GM23248 (cell line): ENCODE measurements at places on chromosomes 13 and 19. TPM values are rescaled to one million over a fixed set of nuclear protein-coding genes. Genes with fewer than 3 reads are reported as not detected.

DNA sequence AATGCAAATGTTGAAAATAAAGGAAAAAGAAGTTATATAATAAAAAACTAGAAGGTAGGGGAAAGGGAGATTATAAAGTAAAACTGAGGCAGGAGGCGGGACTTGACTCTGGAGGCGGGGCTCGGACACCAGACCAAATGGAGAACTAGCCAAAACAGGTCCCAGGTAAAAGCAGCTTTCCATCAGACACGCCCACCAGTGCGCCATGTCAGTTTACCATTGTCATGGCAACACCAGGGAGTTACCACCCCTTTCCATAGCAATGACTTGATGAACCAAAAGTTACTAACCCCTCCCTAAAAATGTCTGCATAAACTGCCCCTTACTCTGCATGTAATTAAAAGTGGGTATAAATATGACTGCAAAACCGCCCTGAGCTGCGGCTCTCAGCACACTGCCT lies 70.9 kb downstream of the PEPD start:
- peaks cover 8% of the 10 kb centered on the region; the same call in 1 of the 2 replicates for H3K4me1 ChIP-seq
- no peaks in the 10 kb centered on the region for H3K27me3 ChIP-seq
- DNase-seq = no peak

Gene CTXN1
- polyA plus RNA-seq = 3.3 and 3.4 TPM in 2 replicates

- H3K27me3 ChIP-seq = peaks cover 4% of the 10 kb centered on the region; the same call in 1 of the 2 replicates
- no peak for DNase-seq
- no peaks in the 10 kb centered on the region for H3K4me1 ChIP-seq
- no peak overlapping the region for H3K27ac ChIP-seq
- H3K4me3 ChIP-seq = no peak overlapping the region
These were observed 190.5 kb downstream of the NDFIP2 start for GRCh38 chr13:79671420-79671819.

GRCh38 chr19:39679791-39680168 lies 24.1 kb downstream of the LGALS16 start:
- no peak overlapping the region for H3K27ac ChIP-seq
- no peak for DNase-seq
- no peaks in the 10 kb centered on the region for H3K36me3 ChIP-seq
- no peak overlapping the region for H3K4me3 ChIP-seq

Gene POSTN
- 233 and 237 TPM in 2 replicates for polyA plus RNA-seq

DNA sequence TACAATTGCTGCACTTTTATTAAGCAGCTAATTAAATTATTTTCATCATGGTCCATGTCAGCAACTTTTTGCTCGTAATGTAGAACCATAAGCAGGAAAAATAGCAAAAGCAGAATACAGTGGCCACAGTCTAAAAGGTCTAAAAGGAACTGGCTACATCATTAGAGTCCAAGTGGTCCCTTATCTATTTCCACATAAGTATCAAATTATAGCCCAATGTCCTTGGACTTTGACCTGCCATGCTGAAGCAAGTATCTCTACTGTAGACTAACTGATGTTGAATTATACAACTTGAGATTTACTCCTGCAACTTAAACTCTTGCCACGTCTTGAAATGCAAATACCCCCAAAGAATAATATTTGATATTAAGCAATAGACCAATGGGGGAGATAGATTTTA lies 68.8 kb downstream of the OXGR1 start:
- H3K36me3 ChIP-seq = no peaks in the 10 kb centered on the region
- H3K4me3 ChIP-seq = no peak overlapping the region
- H3K27ac ChIP-seq = no peak overlapping the region
- no peaks in the 10 kb centered on the region for H3K4me1 ChIP-seq
- H3K27me3 ChIP-seq = no peaks in the 10 kb centered on the region
- DNase-seq = no peak

DNA sequence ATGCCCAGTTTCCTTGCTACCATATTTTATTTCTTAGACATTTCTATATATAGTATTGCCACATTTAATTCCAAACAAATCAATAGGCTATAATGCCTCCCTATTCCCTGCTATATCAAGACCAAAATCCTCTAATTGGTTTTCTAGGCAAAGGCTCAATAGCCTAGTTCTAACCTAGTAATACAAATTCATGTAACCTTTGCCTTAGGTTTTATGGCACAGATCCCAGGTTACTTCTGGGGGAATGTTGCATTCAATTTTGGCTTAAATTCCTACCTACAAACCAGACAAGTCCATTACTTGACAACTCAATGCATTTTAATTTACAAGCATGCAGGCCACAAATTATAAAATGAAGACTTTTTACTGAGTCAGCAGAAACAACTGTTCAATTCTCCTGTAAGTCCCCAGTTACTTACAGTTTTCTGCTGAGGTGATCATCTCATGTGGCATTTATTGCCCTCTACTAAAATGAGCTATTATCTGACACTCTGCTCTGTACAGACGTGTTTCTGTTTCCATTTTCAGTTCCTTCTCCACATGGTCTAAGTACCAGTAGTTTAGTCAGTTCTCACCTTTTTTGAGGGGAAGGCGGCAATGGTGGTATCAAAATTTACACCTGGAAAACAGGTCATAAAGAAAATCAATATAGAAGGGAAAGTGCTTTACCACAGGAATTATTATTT lies 11.7 kb downstream of the KCNRG start:
- no peaks in the 10 kb centered on the region for H3K27me3 ChIP-seq
- H3K36me3 ChIP-seq = peaks cover 3% of the 10 kb centered on the region
- H3K4me1 ChIP-seq = no peaks in the 10 kb centered on the region
- DNase-seq = no peak
- H3K27ac ChIP-seq = no peak overlapping the region

Gene GPR12
- not detected in 2 replicates for polyA plus RNA-seq

GRCh38 chr13:100565286-100565685 lies 23.3 kb downstream of the GGACT start:
- H3K27ac ChIP-seq = no peak overlapping the region
- H3K36me3 ChIP-seq = no peaks in the 10 kb centered on the region
- H3K4me3 ChIP-seq = no peak overlapping the region
- no peak for DNase-seq

DNA sequence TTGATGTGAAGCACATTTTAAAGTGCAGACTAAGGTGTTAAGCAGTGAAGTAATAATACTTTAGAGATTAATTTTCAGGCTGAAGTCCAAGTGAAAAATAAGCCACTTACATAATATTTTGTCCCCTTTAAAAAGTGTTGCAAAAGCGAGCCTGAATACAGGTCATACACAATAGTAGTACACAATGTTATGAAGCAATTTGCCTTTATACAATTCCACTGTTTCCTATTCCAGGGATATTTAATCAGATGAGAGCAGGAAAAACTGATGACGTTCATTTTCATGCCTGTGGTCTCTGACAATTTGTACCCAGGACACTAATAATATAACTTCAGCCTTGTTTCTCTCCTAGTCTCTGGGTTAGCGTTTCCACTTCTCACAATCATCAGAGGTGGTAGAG lies 916.7 kb downstream of the PCDH9 start:
- no peak overlapping the region for H3K27ac ChIP-seq
- H3K4me1 ChIP-seq = no peaks in the 10 kb centered on the region
- H3K4me3 ChIP-seq = no peak overlapping the region

DNA sequence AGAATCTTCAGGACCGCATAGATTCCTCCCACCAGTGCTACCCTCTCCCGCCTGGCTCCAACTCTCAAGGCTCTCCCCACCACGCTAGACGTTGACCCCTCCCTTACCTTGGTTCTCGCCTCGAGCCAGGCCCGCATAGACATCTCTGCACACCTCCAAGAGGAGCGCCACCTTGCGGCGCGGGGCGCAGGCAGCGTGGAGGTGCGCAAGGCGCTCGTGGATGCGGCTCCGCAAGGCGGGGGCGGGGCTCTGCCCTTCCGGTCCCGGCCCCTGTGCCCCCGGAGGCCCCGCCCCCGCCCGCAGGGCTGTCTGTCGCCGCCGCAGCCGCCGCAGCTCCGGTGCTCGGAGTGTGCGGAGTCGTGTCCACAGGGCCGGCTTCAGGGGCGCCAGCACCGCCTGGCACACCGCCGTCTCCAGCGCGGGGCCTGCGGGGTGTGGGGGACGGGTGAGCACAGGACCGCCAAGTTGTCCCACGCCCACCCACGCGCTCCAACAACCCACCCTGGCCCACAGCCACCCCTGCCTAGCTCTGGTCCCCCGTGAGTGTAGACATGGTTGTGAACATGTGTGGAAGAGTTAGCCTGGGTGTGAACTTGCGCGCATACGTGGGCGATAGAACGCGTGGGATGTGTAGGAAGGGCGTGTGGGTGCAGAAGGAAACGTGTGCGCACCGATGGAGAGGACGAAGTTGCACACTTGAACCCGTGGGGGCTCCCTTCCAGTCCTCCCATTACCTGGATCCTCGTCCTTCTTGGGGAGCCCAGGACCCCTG lies 8.1 kb downstream of the RINL start:
- DNase-seq = peak; percentile 77
- no peak overlapping the region for H3K27ac ChIP-seq
- H3K4me3 ChIP-seq = peak overlapping the region; percentile 65
- H3K4me1 ChIP-seq = no peaks in the 10 kb centered on the region
- H3K36me3 ChIP-seq = no peaks in the 10 kb centered on the region
- no peaks in the 10 kb centered on the region for H3K27me3 ChIP-seq

DNA sequence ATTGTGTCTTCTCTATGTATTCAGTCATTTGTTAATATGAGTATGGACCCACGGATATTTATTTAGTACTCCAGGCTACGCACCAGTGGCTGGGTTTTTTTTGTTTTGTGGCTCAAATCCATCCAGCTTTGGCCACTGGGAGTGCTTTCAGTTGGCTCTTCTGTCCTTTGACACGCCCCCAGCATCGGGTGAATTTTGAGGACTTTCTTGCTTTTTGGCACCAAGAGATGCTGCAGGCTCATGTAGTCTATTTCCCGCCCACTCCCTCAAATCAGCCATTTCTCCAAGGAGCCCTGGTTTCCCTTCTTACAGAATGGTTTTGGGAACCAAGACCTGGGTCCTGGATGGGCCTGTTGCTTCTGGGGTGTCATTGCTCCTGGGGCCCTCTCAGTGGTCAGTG lies 55.8 kb downstream of the SMARCA4 start:
- no peak overlapping the region for H3K4me3 ChIP-seq
- H3K4me1 ChIP-seq = no peaks in the 10 kb centered on the region
- H3K27ac ChIP-seq = no peak overlapping the region
- peaks cover 4% of the 10 kb centered on the region; the same call in 1 of the 2 replicates for H3K36me3 ChIP-seq

GRCh38 chr13:98801626-98802418 lies 49.4 kb upstream of the SLC15A1 start:
- no peaks in the 10 kb centered on the region for H3K36me3 ChIP-seq
- no peak overlapping the region for H3K4me3 ChIP-seq
- H3K27ac ChIP-seq = no peak overlapping the region

- H3K36me3 ChIP-seq = no peaks in the 10 kb centered on the region
- H3K4me1 ChIP-seq = no peaks in the 10 kb centered on the region
- H3K27me3 ChIP-seq = 0 out of 2 replicates have a peak, but pooled peaks cover 6% of the 10 kb centered on the region
- H3K27ac ChIP-seq = no peak overlapping the region
- no peak for DNase-seq
These were observed 193.5 kb downstream of the TEX29 start for GRCh38 chr13:111513766-111514609.

GRCh38 chr19:49635530-49636232 lies 4.3 kb downstream of the RRAS start:
- H3K4me1 ChIP-seq = peaks cover 4% of the 10 kb centered on the region
- no peak overlapping the region for H3K27ac ChIP-seq
- H3K27me3 ChIP-seq = no peaks in the 10 kb centered on the region
- no peak overlapping the region for H3K4me3 ChIP-seq

GRCh38 chr13:50078895-50079654 lies 63.8 kb downstream of the KCNRG start:
- H3K4me1 ChIP-seq = peaks cover 47% of the 10 kb centered on the region
- no peaks in the 10 kb centered on the region for H3K36me3 ChIP-seq
- no peaks in the 10 kb centered on the region for H3K27me3 ChIP-seq

Gene CLIP3
- polyA plus RNA-seq = 48.2 and 49.0 TPM in 2 replicates

- H3K36me3 ChIP-seq = no peaks in the 10 kb centered on the region
- H3K27me3 ChIP-seq = peaks cover 24% of the 10 kb centered on the region
- H3K4me1 ChIP-seq = no peaks in the 10 kb centered on the region
- no peak overlapping the region for H3K27ac ChIP-seq
- H3K4me3 ChIP-seq = no peak overlapping the region
These were observed 18.8 kb downstream of the HPN start for GRCh38 chr19:35060160-35060855.

GRCh38 chr13:40993987-40994386 lies 25.1 kb downstream of the ELF1 start:
- no peak overlapping the region for H3K4me3 ChIP-seq
- no peaks in the 10 kb centered on the region for H3K27me3 ChIP-seq
- DNase-seq = no peak
- no peak overlapping the region for H3K27ac ChIP-seq
- H3K36me3 ChIP-seq = no peaks in the 10 kb centered on the region
- H3K4me1 ChIP-seq = no peaks in the 10 kb centered on the region

- H3K27me3 ChIP-seq = no peaks in the 10 kb centered on the region
- DNase-seq = peak; percentile 80
- no peak overlapping the region for H3K4me3 ChIP-seq
- peak overlapping the region; percentile 22 for H3K27ac ChIP-seq
- H3K4me1 ChIP-seq = peaks cover 66% of the 10 kb centered on the region
- no peaks in the 10 kb centered on the region for H3K36me3 ChIP-seq
These were observed 274.1 kb upstream of the EDNRB start for GRCh38 chr13:78192716-78193115.

GRCh38 chr13:60226507-60226906 lies 62.8 kb upstream of the DIAPH3 start:
- no peak overlapping the region for H3K27ac ChIP-seq
- no peak overlapping the region for H3K4me3 ChIP-seq
- H3K36me3 ChIP-seq = no peaks in the 10 kb centered on the region
- peaks cover 8% of the 10 kb centered on the region; the same call in 1 of the 2 replicates for H3K4me1 ChIP-seq
- H3K27me3 ChIP-seq = peaks cover 13% of the 10 kb centered on the region; the same call in 1 of the 2 replicates
- DNase-seq = peak; percentile 34

Gene GSX1
- not detected in 2 replicates for polyA plus RNA-seq

GRCh38 chr19:17339088-17339741 lies 1.9 kb downstream of the GTPBP3 start:
- H3K4me3 ChIP-seq = no peak overlapping the region
- no peaks in the 10 kb centered on the region for H3K36me3 ChIP-seq
- DNase-seq = no peak
- H3K4me1 ChIP-seq = peaks cover 7% of the 10 kb centered on the region; the same call in 1 of the 2 replicates

Gene POU2F2
- 3.0 and 4.6 TPM in 2 replicates for polyA plus RNA-seq

GRCh38 chr13:38361542-38362262 lies 12.1 kb downstream of the UFM1 start:
- peaks cover 47% of the 10 kb centered on the region for H3K36me3 ChIP-seq
- H3K4me3 ChIP-seq = no peak overlapping the region
- peaks cover 8% of the 10 kb centered on the region for H3K4me1 ChIP-seq
- DNase-seq = no peak

Gene FFAR1
- not detected in 2 replicates for polyA plus RNA-seq

Gene TNNT1
- 1.3 and 1.8 TPM in 2 replicates for polyA plus RNA-seq

DNA sequence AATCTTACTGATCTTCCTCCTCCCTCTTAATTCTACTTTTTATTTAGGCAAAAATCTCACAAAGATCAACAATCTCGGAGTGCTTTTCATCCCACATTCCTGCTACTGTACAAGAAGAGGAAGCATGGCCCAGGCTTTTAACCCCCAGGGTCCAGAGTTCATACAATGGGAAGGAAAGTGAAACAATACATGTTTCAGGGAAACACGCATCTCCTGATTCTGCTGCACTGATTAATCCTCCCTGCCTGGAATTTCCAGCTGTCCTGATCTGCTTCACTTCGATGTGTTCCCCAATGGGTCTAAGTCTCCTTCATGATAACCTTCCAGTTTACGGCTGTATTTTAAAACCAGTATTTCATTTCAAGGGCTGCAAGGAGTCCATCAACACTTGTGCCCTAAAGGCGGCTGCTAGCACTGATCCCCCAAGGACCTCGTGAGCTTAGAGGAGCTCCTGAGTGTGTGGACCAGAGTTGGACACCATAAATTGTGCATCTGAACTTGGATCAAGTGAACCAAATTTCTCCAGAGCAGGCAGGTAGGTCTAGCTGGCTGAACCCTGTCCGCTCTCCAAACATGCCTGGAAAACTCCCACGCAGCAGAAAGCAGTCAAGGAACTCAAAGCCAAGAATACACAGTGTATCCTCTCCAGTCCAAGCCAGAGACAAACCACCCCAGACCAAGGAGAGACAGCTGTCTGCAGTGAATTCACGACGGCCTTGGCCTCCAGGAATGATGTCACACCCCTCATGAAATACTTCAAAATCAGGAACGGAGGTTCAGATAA lies 44.3 kb downstream of the COL4A1 start:
- no peak overlapping the region for H3K27ac ChIP-seq
- H3K4me3 ChIP-seq = no peak overlapping the region
